ENCODE measurements at places on chromosomes 12 and 14.

DNA sequence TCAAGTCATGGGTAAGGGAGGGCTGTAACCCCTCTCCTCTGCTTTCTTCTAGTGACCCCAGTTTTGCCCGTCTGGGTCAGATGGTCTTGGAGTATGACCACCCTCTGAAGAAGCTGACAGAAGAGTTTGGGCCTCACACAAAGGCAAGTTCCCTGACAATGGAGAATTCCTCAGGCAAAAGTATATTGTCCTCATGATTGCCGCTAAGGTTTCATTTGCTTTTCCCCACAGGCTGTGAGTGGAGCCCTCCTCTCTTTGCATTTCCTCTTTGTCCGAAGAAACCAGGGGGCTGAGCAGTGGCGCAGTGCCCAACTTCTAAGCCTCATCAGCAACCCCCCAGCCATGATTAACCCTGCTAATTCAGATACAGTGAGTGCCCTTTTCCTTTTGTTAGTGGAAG, 12.1 kb downstream of the NCKAP1L start:
- no peak for DNase-seq

DNA sequence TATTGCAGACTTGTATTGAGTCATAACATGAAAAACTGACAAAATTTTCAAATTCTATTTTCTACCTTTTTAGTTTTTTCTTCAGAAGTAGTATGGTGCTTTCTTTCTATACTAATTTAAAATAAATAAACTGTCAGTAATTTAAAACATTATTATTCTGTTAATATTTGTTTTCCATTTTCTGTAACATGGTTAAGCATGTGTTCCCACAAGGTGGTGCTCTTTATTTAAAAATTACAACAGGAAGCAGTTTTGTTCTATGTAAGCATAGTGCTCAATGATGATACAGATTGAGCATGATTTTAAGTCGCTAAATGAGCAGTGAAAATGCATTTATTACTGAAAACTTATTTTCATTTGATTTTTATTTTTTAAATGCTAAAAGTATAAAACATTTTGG, 114.6 kb downstream of the PPFIA2 start:
- no peak for DNase-seq

GRCh38 chr12:857611-858010, 91.9 kb downstream of the RAD52 start:
- DNase-seq = no peak

DNA sequence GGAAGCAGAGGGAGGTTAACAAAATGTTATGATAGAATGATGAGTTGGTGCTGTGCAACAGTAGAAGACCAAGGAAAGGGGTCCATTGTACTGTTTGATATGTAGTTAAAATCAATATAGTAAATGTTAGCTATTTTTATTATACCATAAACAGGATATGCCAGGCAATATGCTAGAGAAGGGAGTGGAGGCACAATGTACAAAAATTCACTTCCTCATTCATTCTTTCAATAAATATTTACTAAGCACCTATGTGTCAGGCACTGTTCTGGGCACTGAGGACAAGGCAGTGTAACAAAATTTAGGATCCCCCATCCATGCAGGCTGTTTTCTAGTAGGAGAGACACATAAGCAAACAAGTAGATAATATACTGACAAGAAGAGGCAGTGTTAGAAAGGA, 25.0 kb downstream of the FGD6 start:
- DNase-seq = no peak

- no peak for DNase-seq
Measured at GRCh38 chr14:69312608-69313007, 52.6 kb downstream of the GALNT16 start.

DNA sequence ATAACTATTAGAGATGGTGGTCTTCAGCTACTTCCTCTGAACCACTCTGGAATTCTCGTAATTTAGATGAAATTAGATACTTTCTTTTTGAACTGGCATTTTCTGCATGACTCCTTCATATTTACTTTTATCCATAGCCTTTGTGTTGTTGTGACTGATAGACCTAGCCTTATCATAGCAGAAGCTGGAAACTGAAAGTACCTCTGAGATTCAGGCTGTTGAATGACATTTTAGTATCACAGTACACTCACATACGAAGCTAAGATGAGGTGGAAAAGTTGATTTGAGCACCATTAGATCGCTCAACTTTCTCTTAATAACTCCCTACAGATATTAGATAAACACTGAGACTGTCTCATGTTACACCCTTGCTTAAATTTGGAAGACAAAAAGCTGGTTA, 525.1 kb upstream of the FBXO33 start:
- DNase-seq = no peak

- no peak for DNase-seq
Measured at GRCh38 chr14:91998667-91999570, 40.9 kb downstream of the TRIP11 start.

All from CD4-positive, alpha-beta T cell treated with Interleukin-17A for 4 hours (primary cell).